Fibroblast of lung (primary cell): ENCODE measurements at places on chromosomes 3 and 15.

GRCh38 chr3:132416161-132416560 is 1.1 kb upstream of the DNAJC13 start:
- DNase-seq: no peak

DNA sequence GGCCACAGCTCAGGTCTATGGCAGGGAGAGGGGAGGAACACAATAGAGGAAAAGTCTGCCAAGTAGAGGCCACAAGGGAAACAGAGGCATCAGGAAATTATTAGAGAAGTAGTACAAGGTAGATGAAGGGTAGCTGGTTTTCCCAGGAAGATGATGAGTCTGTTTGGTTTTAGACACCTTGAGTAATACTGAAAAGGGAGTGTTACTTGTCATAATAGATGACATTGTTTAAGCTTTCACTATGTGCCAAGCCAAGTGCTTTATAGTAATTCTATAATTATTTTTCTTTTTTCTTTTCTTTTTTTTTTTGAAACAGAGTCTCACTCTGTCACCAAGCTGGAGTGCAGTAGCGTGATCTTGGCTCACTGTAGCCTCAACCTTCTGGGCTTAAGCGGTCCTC is 13.7 kb downstream of the PXK start:
- DNase-seq: no peak

GRCh38 chr15:91535856-91536500 is 317.5 kb upstream of the SLCO3A1 start:
- no peak for DNase-seq

DNA sequence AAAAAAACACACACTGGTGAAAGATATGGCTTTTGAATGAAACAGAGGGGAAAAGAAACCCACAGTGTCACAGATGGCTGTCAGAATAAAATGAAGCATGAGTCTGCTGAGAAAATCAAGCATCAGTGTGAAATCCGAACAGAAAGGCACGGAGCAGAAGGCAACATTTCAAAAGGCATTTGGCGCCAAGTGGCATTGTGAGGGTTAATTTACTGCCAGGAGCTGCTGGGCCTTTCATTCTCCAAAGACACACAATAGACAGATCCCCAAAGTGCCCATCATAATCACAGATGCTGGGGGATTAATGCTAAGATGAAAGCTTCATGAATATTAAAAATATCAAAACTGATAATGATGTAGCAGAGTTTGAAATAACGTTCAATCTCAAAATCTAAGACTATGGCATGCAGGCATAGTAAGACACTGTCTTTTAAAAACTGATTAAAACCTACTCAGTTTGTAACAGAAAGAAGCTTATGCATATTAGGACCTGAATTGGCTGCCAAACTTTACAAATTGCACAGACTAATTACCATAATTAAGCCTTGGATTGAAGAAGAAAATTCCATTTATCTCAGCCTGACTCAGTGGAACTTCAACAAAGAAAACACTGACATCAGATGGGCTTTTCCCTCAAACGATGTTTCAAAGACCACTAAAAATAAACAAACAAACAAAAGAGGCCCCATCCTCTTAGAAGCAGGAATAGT is 589.2 kb downstream of the ROBO1 start:
- DNase-seq: no peak

- no peak for DNase-seq
Observed at GRCh38 chr3:52809662-52810377, 15.2 kb downstream of the ITIH3 start.

GRCh38 chr3:65993134-65993900 is 45.4 kb downstream of the MAGI1 start:
- DNase-seq: no peak

DNA sequence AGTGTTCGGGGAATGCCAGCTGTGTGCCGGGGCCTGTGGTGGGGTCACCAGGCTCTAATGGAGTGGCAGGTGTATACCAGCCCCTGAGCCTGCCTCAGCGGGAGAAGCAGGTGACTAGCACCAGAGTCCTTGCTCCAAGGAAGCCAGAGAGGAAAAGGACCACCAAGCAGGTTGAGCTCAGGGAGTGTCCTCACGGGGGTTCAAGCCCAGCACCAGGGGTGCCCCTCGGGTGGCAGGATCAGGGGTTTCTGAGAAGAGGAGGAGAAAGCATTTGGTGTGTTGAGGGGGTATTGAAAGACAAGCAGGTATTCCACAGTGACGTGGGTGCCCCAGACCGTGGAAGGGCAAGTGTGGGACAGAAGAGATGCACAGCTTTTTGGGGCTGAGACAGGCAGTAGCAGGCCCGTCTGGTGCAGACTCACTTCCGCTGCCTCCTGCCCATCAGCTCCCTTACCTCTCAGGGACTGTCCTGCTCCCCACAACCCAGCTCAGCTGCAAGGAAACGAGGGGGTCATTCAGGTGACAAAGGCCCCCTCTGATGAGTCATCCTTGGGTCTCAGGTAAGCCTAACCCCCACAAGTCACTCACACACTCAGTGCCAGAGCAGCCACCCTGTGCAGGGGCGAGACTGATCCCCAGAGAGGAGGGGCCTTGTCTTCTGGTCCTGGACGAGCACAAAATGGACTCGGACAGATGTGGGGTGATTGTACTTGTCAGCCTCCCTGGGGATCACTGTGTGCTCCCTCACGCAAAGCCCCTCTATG is 21.4 kb upstream of the POC1A start:
- DNase-seq: no peak

- DNase-seq: peak; percentile 16
Observed at GRCh38 chr15:74988007-74988800, 7.2 kb upstream of the SCAMP5 start.

- peak; percentile 34 for DNase-seq
Observed at GRCh38 chr15:37109872-37110572, 9.7 kb upstream of the MEIS2 start.

DNA sequence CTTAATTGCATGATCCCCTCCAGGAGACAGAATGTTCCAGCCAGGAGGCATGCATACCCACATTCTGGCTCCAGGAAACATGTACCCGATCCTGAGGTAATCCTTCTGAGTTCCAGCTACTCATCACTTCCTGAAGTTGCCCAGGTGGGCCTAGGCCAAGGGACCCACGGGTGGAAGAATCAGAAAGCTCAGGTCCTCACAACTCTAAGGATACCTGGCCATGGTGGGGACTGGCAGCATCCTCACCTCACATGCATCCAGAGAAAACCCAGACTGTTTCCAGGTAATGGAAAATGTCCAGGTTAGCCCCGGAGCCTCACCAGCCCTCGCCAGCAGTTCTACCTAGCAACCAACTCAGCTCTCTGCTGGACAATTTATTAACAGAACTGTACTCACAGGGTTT is 78.2 kb downstream of the DAPK2 start:
- DNase-seq: no peak

GRCh38 chr3:115862849-115863248 is 239.5 kb downstream of the GAP43 start:
- DNase-seq: no peak

- DNase-seq: no peak
Observed at GRCh38 chr3:4546346-4547178, 53.4 kb downstream of the ITPR1 start.

GRCh38 chr15:67134871-67135492 is 69.6 kb downstream of the SMAD3 start:
- DNase-seq: no peak

DNA sequence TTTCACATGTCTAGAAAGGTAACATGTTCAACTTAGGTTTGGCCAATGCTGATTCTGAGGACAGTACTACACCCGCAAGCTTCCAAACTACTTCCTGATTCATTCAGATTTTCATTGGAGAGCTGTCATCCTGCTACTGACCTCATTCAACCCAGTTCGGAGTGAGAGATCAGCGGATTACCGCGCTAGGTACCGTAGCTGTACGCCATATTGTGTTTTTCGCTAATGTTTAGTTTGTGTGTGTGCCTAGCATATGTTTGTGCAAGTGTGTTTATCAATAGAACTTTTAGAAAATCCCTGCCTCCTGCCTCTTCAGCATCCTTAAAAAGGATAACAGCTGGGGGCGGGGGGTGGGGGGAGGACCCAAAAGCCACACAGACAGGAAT is 1.1 kb downstream of the ZBTB20 start:
- DNase-seq: peak; percentile 81

DNA sequence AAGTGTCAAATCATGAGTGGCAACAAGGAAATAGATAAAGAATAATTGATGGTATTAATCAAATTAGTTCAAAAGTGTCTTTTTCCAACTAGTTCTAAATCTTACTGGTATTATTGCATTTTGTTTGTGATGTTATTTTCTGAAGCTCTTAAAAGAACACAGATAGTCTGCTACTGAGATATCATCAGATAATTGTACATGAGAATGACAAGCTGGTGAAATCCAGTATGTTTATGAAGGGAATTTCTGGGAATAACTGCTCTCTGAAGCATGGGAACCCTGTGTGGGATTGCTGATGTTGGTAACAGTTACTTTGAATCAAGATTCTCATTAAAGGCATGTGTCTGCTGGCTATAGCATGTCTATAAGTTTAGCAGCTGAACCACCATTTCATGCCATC is 190.3 kb upstream of the CDIN1 start:
- no peak for DNase-seq

DNA sequence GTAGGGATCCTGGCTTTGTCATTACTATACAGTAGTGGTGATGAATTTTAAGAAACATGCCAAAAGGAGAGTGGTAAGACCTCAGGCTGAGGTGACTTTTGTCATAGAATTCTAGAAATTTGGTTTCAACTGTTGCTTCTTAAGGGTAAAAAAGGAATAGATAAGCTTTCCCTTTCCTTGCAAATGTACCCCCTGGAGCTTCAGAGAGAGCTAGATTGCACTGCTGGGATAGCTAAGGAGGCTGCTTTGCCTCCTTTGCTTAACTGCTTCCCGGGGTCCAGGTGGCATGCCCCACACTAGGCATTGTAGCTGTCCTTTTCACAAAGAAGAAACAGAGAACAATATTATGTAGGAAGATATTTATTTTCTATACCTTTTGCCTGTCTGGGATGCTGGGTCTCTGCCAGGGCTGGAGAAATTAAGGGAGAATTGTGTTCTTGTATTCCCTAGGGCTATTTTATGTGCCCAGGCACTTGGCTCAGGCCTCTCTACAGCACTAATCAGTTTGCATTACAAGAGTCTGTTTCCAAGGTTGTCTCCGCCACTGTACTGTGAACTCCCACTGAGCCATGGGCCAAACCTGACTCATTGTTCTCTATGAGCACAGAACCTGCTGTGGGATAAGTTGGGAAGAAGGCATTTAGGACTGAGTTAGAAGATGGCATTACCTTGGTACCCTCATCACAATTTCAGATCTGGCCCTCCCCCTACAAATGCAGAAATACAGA is 460.0 kb downstream of the PDCD6IP start:
- peak; percentile 2 for DNase-seq

DNA sequence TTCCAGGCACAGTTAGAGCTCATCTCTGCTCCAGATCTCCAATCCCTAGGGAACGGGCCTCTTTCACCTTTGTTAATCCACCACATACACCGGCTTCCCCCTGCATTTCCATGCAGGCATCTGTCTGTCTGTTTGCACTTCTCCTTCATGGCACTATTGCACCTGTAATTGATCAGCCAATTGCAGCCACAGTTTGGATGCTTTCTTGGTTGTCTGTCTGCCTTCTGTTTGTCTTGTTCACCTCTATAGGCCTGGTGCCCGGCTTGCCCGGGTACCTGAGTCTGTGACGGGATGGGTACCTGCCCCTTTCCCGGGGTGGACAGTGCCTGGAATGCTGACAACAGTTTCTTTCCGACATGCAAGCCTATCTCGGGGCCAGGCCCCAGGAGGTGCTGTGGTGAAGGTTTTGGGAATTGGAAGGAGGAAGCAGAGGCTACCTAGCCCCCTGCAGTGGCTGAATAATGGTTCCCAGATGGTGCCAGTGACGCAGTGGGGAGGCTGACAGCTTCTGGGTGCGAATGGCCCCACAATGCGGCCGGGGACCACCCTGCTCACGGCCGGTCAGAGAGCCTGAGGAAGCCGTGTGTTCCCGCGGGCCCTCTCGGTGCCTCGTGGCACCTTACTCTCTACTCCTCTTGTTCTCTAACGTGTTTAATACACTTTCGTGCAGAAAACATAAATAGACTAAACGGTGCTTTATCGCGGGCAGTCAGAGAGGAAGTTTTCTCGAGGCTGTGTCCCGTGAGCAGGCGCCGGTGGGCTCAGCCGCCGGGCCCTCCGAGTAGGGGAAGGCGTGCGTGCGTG is 31.3 kb upstream of the RAB6B start:
- no peak for DNase-seq

GRCh38 chr15:83512459-83512858 is 65.3 kb downstream of the SH3GL3 start:
- DNase-seq: no peak

DNA sequence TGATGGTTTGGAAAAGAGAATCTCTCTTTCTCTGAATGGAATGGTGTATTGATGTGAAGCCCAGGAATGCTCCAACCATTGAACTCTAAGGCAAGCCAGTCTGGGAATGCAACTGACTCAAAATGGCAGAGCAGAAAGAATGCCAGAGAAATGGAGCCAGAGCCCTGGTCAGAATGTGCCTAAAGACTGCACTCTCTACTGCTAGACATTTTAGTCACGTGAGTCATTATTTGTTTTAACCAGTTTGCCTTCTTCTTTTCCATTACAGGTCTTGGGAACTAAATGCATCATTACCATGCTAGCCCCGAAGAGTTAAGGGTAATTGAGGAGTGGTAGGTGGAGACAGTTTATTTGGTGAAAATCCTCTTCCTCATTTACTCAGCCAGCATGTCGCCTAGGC is 67.3 kb upstream of the TRIM42 start:
- peak; percentile 66 for DNase-seq

- no peak for DNase-seq
Observed at GRCh38 chr3:81425198-81425868, 336.1 kb downstream of the GBE1 start.

DNA sequence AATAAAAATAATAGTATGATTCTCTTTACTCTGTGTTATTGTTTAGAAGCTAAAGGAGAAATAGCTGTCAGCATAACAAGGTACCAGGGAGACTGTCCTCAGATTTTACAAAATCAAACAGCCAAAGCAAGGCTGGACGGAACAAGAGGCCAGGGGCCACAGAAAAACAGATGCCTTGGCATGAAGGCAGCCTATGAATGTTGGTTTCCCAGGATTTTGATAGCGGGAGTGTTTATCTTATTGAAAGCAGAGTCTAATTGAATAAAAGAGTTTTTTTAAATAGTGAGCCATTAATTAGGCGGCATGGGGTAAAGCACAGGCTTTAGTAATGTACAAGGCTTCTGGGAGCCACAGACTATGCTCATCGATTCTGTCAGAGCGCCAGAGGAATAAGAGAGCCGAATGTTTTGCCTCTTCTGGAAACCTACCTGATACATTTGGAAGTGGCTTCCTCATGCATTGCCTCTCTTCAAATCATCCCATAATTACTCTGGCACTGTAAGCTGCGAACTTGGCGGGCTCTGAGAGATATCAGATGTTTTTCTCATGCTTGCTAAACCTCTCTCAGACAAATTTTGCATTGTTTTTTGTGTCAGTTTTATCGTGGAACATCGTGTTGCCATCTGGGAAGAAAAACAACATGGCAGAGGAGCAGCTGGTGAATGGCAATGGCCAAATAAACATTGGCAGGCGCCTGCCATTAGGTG is 30.4 kb upstream of the TMCO5A start:
- DNase-seq: no peak

DNA sequence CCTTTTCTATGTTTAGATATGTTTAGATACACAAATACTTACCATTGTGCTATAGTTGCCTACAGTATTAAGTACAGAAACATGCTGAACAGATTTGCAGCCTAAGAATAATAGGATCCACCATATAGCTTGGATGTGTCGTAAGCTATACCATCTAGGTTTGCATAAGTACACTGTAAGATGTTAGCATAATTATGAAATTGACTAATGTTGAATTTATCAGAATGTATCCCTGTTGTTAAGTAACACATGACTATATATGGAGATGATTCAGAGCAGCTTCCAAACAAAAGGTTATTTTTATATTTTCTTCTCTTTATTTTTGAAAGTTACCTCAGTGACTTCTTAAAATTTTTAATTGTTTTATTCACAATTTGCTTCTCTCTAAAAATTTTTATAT is 2.4 kb downstream of the SLC28A2 start:
- peak; percentile 16 for DNase-seq
